Activated naive CD8-positive, alpha-beta T cell treated with anti-CD3 and anti-CD28 coated beads, Interleukin-2, amount 10 ng/mL, durations not matched to agents 7 days and 5 days (primary cell): ENCODE measurements at places on chromosomes 16 and 17.

- DNase-seq = no peak
These were observed 7.3 kb upstream of the TRPV2 start for GRCh38 chr17:16407911-16408588.

DNA sequence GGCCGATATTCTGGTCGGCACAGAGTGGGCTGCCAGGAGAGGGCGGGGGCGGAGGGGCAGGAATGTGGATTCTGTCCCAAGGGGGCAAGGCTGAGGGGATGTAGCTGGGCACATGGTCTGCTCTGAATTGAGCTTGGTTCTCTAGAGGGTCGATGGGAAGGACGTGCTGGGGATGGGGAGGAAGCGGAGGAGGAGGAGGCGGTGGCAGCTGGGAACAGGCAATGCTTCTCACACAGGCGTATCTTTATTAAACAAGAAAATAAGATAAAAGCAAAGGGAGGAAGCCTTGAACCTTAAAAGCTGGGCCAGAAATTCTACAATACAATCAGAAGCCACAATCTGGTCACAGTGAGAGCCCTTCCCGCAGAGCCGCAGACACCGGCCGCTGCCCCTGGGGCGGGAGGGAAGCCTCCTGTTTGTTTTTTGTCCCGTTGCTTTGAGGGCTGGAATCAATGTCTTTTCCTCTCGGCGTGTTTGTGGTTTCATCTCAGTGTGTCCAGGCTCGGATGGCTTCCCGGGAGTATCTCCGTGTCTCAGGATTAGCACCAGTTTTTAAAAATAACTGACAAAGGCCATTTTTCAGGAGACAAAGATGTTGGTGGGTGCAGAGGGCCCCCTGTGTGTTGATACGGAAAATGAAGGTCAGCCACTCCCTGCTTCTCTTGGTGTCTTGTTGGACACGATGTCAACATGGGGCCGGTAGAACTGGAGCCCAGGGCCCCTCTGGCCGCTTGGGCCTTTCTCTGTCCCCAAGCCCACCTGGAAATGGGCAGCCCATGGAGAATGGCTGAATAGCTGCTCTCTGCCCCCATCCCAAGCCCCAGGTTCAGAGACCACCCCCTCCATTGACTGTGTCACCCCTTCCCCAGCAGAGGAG lies 12.3 kb upstream of the SLC7A5 start:
- DNase-seq = no peak

DNA sequence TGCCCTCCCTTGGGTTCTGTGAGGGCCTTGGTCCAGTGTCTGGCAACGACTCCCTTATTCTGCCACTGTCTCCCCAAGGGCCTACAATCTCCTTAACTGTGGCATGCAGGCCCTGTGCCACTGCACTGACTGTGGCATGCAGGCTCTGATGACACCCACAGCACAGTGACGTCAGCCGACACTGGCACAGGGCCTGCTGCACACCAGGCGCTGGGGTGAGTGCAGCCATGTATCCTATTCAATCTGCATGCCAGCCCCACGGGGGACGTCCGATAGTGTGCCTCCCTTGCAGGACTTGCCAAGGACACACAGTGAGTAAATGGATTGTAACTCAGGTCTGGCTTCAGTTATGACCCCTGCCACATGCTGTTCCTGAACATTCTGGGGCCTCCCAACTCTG lies 39.8 kb upstream of the RASD1 start:
- DNase-seq = no peak

GRCh38 chr17:42132941-42133340 lies 10.3 kb downstream of the HSPB9 start:
- no peak for DNase-seq

- DNase-seq = no peak
These were observed 2.4 kb downstream of the CD2BP2 start for GRCh38 chr16:30352488-30353401.
